ENCODE measurements at places on chromosomes 1 and 21.

DNA sequence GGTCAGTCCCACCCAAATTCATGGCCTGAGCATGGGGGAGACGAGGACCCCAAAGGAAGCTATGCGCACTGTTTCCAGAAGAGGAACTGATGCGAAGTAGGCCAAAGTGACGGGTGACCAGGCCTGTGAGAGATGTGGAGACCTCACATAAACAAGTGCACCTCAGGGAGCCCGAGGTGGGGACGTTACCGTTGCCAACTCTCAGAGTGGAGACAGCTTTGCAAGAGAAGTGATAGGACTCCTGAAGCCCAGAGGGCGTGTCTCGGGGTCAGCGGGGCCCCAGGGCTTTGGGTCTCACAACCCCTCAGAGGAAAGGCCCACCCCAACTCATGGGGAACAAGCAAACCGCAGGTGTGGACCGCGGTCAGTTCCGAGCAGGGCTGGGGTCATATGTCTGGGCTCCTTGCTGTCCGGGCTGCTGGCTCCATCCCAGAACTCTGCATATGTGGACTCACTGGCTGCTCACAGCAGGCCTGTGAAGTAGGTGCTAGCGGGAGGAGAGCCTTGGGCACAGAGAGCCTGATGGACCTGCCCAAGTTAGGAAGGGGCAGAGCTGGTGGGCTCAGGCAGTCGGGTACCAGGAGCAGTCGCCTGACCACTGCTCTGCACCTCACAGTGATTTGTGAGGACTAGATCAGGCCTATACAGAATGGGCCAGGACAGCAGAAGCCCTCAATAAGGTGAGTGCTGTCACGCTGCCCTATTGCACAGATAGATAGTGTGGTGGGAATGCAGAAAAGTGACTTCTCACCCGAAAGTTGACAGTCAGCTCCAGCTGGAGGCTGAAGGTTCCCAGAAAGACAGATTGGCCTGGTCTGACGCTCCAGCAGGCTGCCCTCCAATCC is 26.2 kb downstream of the STUM start:
- DNase-seq, result no peak

DNA sequence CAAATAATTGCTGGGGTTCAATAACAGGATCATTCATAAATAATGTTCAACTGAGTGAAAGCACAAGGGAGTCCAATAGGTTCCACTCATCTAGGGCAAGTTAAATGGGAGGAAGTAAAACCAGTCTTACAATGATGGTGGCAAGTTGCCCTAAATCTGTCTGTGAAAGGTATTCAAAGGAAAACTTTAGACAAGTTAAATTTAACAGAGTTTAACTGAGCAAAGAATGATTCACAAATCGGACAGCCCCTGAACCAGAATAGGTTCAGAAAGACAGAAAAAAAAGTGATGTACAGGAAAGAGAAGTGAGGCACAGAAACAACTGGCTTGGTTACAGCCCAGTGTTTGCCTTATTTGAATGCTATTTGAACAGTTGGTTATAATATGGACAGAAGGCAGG is 183.5 kb upstream of the ADGRL4 start:
- DNase-seq, result no peak

DNA sequence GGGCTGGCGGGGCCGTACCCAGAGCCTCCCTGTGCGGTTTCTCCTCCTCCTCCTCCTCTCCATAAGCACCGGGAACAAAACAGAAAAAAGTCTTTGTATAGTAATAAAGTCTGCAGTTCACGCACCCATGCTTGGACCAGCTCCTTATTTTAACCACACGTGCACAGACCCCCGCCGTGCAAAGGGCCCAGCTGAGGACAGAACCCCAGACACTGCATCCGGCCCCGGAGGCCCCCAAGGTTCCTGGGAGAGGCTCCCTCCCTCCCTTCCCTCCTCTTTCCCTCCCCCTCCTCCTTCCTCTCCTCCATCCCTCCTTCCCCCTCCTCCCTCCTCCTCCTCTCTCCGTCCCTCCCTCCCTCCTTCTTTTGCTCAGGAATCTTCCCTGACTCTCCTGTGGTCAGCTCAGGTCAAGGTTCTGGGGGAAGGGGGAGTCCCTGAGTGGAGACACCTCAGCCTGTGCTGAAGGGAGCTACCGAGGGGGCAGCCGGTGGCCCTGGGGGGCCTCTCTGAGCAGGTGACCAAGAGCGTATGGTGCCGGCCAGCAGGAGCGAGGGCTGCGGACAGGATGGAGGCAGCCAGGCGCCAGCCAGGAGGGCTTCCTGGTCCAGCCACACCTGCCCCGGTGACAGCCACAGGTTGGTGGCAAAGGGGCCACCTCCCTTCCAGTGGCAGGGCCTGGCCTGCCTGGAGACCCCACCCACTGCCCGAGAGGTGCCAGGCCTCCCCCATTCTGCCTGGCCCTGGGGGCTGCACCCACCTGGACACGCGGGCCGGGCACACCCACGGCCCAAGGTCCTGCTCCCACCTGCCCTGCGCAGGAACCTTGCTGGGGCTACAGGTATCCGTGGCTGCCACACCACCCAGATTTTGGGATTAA is 3.2 kb upstream of the TTLL10 start:
- DNase-seq, result no peak

DNA sequence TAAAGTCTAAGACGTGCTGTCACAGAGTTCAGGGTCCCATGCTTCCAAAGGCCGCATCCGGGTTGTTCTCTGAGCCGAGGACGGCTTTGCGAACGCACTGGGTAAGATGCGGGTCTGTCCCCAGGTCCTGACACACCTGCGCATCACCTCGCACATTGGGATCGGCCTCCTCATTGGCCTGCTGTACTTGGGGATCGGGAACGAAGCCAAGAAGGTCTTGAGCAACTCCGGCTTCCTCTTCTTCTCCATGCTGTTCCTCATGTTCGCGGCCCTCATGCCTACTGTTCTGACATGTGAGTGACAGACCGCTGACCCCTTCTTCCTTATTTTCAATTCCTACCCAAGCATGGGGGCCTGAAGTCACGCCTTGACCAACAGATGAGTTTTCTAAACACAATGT is 25.3 kb downstream of the TFF3 start:
- no peak for DNase-seq

- DNase-seq, result no peak
Measured at GRCh38 chr21:32587120-32587519, 1.8 kb upstream of the TCP10L start.

DNA sequence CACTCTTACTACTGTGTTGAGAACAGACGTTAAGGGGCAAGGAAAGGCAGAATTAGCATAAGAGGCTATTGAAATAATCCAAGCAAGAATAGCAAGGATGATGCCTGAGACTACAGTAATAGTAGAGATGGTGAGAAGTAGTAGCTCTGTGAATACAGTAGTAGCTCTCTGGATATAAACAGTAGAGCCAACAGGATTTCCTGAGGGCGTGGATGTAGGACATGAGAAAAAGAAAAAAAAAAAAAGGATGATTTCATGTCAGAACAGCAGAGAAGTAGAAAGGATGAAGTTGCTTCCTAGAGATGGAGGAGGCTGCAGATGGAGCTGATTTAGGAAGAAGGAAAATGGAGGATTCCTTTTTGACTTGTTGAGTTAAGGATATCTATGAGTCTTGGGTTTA is 112.3 kb downstream of the OMA1 start:
- no peak for DNase-seq

GRCh38 chr1:10868599-10868965 is 72.1 kb upstream of the CASZ1 start:
- no peak for DNase-seq

GRCh38 chr1:211037095-211037494 is 96.9 kb downstream of the KCNH1 start:
- no peak for DNase-seq

DNA sequence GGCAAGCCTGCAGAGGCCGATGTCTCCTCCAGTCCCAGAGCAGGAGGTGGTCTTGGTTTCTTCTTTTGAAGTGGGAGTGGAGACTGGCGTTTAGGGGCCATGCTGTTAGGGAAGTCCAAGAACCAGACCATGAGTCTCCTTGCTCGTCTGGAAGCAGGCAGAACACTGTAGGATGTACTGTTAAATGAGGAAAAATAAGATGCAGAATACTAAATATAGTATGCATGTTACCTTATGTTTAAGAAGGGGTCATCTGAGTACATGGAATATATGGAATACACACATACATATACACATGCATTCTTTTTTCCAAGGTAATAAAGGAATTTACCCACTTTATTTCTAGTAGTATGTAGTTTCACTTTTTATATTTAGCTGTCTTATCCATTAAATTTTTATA is at the start of gene SETSIP:
TSS of gene SETSIP (minus strand) at position 101 of the 400 bp plus-strand sequence. CDS start at position 101, 0 bp downstream.
- DNase-seq, result no peak

GRCh38 chr1:108063703-108064102 is 98.7 kb upstream of the VAV3 start:
- DNase-seq, result no peak

DNA sequence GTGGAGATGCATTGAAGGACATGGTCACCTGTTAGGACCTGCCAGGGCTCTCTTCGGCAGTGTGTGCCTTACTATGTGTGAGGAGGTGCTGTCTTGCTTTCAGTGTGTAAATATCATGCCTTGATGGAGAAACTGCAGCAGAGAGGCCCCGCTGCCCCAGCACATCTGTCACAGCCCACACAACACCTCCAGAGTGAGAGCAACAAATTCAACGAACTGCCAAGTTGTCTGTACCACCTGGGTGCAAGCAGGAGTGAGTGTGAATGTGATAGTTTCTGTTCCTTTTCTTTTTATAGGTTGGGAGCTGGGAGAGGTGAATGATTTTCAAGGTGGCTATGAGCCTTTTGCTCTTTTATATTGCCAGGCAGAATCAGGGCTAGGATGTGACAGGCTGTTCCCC is 114.6 kb upstream of the KIAA0040 start:
- no peak for DNase-seq

- no peak for DNase-seq
Measured at GRCh38 chr1:199273837-199274379, 635.1 kb downstream of the PTPRC start.

GRCh38 chr1:182984138-182984537 is 31.2 kb upstream of the SHCBP1L start:
- no peak for DNase-seq

- no peak for DNase-seq
Measured at GRCh38 chr1:11531314-11531870, 52.4 kb downstream of the DISP3 start.

GRCh38 chr1:33753087-33753856 is 110.6 kb upstream of the HMGB4 start:
- no peak for DNase-seq

DNA sequence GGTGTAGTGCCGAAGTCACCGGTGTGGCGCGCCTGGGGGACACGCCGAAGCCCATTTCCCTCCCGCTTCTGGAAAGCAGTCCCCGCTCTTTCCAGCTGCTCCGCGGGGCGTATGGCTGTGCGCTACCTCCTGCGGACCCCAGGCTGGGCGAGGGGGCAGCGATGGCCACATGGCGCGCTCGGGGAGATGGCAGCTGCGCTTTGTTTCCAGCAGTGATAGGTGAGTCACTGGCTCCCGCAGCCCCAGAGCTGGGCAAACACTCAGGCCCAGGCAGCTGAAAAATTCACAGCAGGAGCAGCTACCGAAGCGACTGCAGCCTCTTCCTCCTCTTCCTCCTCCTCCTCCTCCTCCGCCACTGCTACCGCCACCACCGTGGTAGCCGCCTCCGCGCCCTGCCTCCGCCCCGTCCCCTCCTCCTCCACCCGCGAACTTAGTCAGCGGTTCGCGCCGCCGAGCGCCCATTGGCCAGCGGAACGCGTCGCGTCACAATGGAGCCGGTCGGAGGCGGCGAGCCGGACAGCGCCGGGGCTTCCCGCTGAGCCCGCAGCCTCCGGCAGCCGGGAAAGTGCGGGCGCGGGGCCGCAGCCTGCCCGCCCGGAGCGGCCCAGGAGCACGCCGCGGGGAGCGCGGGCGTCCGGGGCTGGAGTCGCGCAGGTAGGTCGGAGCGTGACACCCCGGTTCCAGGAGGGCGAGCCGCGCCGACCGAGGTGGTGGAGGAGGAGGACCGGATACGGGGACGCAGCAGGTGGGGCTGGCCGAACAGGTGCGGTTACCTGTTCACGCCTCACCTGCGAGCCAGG is at the start of gene LRRC8B:
TSS of gene LRRC8B (plus strand) at position 461 of the 800 bp plus-strand sequence. CDS start 57,822 bp downstream, outside the sequence.
- DNase-seq, result peak; percentile 80
